ENCODE measurements at places on chromosomes 4 and X.

DNA sequence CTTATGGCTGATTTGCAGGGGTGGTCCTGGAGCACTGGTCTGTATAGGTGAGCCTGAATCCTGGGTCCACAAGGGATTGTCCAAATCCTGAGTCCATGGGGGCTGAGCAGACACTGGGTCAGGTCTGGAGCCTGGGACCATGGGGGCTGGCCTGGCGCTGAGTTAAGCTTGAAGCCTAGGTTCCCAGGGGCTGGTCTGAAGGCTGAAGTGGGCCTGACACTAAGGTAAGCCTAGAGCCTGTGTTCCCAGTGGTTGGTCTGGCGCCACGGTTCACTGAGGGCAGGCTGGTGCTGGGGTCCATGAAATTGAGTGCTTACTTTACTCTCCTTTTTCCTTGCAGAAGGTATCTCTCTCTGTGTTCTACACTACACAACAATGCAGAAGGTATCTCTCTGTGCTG lies 155.8 kb downstream of the RBM46 start:
- DNase-seq = no peak

DNA sequence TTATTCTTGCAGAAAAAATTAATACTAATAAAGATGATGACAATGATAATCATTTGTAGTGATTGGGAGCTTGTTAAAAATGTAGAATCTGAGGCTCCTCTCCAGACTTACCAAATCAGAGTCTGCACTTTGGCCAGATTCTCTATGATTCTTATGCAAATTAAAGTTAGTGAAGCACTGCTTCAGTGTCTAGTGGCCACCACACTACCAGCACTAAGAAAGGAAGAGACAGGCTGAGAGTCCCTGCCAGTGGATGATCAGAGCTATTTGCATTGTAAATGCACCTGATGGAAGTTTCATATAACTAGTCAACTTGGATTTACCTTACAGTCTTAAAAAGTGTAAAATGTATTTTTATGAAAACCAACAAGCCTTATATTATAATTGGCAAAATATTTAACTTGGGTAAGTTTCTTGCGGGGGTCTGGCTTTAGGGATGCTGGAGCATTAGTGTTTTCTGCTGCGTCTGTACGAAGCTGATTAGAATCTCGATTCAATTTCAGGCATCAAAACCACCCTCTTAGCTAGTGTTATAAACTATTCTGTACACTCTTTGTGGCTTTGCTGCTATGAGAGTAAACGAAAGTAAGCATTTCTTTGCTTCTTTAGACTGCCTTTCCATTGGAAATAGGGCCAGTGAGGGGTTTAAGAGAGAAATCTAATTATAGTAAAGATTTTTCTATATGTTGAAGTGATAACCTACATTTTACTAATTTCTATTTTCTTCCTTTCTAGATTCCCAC lies 114.1 kb downstream of the TLL1 start:
- DNase-seq = no peak

GRCh38 chr4:150960818-150961217 lies 54.3 kb downstream of the LRBA start:
- DNase-seq = peak; percentile 52

DNA sequence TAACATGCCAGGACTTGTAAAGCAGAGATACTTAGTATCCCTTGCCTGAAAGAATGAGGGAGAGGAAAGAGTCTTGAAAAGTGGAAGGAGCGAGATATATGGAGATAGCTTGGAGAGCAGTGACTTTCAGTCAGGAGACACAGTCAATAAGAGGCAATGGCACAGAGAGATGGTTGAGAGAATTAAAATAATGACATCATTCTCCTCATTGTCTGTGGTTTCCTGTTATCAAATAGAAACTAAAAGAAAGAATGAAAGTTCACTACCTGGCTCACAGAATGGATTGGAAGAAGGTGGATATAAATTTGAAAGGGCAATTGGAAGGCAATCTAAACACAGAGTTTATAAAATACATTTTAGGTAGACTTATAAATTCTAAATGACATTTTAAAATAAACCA lies 760.2 kb upstream of the AADAT start:
- no peak for DNase-seq

DNA sequence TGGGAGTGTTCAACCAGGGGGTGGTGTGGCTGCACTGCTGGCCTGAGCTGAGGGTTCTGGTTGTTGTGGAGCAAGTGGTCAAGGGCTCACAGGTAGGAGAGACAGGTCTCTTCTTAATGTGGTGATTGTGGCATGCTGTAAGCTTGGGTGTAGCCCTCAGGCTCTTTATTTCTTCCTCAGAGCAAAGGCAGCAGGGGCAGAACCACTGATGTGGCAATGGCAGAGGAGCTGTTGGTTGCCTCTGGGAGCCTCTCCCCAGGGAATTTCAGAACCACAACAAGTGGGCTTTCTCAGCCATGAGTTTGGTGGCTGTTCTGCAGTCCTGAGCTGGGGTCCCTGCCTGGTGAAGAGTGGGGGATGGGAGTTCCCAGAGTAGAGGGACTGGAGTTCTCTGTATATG lies 1017.2 kb downstream of the SH3BGRL start:
- DNase-seq = no peak

All from liver (tissue), 10 donors.